DMS53 (cell line): ENCODE measurements at places on chromosomes 4 and X.
A peak's percentile ranks its signal among the peaks of the same experiment; 100 is the strongest.

GRCh38 chr4:94352163-94352562, 9.5 kb upstream of the HPGDS start:
- no peak for DNase-seq

- DNase-seq = peak; percentile 66
Observed at GRCh38 chrX:85375333-85375738, 4.1 kb downstream of the POF1B start.

DNA sequence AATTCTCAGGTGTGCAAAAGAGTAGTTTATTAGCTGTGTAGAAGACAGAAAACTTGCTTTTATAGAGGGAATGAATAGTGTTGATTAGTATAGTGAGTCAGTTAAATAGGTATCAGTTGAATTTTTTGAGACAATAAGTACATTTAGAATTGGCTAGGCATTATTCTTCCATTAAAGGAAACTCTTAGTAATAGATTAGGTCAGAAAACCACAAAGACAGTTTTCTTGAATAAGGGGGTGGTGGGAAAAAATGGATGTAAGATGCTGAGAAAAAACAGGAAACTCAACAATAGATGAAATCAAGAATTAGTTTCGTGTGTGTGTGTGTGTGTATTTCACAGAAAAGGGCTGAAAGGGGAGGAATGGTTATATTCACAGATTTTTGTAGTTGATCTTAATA, 16.8 kb downstream of the CD38 start:
- DNase-seq = no peak

GRCh38 chr4:3786196-3786869, 20.1 kb downstream of the ADRA2C start:
- peak; percentile 23 for DNase-seq

- DNase-seq = no peak
Observed at GRCh38 chr4:153010146-153010545, 74.0 kb downstream of the FHDC1 start.

DNA sequence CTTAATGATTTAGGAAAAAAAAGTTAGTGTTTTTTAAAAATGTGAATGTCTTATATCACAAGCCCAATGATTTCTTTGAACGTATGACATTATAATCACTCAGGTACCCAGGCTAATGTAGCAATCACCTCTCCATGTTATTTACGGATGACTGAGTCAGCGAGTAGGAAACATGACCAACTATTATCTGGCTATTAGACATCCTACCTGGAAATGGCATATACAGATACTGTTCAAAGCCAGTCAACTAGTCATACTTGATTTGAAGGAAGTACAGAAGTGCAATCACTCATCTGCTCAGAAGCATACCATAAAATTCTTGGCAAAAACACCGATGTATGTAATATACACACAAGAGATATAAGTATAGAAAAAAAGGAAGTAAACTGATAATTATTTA, 732.5 kb downstream of the ARAP2 start:
- DNase-seq = peak; percentile 62

- no peak for DNase-seq
Observed at GRCh38 chr4:119300101-119300978, 21.6 kb downstream of the FABP2 start.

DNA sequence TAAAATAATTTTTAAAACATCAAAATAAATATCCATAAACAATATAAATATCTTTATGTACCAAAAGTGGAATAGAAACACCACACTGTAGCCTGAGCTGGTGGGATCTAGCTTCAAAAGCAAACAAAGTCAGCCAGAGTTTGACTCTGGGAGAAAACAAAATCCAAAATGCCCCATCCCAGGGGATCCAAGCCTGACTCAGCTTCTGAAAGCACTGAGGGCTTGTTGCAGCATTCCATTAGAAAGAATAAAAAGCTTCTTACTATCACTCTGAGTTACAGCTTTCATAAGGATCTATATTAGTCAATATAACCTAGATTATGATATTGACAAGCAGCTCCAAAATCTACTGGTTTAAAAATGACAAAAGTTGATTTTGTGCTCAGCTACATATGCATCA, 149.7 kb upstream of the ANKRD50 start:
- DNase-seq = no peak

- DNase-seq = peak; percentile 55
Observed at GRCh38 chrX:78333521-78333920, 6.1 kb upstream of the CYSLTR1 start.

DNA sequence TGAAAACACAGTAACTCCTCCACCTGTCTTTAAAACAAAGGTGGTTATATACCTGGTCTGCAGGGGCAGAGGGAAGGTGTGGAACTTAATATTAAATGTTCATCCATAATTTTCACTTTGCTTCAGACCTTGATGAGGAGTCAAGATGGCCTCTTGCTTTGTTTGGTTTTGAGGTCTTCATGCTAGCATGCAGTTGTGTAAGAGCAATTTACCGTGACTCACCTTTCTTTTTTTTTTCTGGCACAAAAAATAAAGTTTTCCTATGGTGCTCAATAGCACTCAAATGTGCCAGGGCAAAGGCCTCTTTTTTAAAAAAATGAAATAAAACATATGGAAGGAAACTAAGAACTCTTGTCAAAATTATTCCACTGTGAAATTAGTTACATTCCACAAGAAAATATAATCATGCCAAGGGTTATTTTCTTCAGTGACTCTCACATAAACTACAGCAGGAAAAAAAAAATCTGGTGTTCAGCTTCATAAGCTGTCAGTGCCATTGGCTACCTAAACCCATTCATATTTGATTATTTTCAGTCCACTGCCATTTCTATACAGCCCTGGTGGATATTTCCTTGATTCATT, 128.2 kb downstream of the SLC7A11 start:
- peak; percentile 14 for DNase-seq

DNA sequence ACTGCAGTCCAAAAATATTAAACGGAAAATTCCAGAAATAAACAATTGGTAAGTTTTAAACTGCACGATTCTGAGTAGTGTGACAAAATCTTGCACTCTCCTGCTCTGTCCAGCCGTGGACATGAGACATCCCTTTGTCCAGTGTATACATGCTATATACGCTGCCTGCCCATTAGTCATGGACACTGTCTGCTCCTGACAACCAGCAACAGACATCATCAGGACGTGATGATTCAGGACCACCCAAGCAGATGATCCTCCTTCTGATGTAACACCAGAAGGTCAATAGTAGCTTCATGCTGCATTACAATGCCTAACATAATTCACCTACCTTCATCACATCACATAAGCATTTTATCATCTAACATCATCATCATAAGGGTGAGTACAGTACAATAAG, 36.3 kb downstream of the ATRX start:
- no peak for DNase-seq

DNA sequence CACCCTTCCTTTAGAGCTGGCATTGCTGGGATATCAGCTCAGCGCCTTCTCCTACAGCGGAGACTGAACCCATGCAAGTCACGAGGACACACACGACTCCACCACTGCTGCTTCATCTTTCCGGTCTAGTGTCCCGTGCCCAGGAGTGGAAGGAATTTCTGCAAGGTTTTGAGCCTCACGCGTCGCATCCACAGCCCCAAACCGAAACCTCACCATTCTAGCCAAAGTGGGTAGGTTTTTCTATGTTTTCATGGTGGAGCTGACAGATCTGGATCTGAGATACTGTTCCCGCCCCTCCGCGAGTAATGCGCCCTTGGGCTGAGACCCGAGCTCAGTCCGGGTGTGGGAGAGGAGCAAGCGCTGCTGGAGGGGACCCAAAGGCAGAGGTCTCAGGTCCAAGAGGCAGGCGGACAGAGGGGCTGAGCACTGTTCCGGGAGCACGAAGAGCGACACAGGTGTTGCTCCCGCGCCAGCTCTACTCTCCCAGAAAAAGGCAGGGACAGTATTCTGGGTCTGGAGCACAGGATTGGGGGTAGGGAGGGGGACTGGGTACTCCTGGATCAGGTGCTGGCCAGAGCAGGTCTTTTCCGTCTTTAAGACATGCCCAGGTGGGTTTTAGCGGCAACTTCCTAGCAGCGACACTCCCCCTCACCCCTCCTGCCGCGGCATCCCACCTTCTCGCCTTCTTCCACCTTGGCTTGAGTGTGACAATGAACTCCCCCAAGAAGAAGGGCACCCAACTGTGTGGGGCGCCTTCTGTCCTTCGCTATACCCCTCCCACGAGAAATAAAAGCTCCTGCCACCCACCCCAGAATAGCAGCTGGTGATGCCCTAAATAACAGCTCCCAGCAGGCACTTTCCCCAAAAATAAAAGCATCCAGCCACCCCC, 1.8 kb downstream of the EPHA5 start:
- peak; percentile 52 for DNase-seq

DNA sequence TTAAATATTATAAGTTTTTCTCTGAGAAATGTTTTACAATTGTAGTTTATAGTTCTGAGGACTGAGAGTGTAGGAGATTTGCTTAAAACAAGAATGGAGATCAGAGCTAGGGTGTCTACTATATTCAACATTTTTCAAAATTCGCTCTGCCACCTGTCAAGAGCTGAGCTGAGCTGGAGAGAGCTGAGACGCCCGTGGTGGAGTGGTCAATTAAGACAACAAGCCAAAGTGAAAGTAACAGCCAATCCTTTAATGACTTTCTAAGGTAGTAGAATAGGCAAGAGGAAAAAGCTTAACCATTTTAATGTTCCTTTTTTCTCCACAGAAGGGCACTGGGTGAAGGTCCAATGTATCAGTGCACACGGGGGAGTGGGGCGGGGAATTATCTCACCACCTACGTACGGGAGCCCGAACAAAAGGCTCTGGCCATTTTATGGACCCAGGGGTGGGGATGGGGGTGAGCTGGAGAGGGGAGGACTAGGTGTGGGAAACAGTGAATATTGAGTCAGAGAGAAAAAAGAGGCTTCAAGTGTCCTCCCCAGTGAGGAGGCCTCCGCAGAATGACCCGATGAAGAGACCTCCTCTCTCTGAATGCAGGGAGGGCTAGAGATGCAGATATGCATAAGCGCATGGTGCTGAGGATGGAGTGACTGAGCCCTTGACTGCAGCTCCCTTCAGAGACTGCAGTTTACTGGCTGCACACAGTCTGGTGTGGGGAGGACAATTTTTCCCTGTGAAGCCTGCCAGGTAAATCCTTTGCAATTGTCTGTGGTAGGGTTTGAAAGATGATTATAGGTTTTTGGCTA, 60.8 kb downstream of the SPCS3 start:
- DNase-seq = peak; percentile 9

DNA sequence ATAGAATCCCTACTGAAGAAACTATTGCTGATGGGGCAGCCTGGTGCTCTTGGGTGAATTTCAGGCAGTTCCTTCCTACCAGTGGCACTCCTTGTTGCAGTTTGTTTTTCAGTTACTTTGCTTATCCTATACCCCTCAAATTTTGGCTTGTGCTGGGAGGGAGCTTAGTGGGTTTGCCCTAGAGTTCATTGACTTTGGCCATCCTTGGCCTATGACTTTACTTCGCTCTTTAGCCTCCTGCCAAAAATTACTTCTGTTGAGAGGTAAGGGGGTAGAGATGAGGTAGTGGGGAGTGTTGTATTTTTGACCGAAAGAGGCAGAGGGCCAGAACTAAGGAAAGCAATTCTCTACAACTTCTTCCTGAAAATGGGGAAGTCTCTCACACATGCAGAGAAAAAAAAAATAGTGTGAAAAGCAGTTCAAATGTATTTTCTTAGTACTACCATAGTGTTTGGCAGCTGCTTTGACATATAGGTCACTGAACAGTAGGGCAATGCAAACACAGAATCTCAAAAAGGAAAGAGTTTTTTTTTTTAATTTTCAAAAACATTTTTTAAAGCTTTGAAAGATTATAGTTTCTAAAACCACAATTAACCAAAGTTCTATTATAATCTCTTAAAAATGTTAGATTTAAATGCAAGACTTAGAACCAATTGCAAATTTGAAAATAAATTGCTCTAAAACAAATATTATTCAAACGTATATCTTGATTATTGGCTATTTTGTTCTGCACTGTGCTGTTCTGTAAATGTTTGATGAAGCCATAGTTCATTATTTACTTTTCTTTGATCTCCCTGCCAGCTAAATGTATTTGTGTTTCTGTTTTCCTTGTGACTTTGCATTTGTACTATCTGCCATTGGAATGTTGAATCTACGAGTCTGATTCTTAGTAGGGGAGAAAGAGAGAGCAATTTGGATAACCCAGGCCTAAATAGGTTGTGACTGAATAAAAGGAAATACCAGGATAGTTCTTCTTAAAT, 73.6 kb downstream of the DCK start:
- DNase-seq = peak; percentile 76

DNA sequence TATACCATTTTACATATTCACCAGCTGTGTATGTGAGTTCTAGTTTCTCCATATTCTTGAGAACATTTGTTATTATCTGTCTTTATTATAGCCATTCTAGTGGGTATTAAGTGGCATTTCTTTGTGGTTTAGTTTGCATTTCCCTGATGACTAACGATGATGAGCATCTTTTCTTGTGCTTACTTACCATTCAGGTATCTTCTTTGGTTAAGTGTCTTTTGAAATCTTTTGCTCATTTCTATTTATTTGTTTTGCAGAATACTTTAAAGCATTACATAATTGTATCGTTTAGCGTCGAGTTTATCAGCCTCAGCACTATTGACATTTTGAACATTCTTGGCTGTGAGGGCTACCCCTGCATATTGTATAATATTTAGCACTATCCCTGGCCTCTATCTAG, 85.4 kb downstream of the FRMPD4 start:
- DNase-seq = peak; percentile 3

- no peak for DNase-seq
Observed at GRCh38 chr4:42425146-42426065, 28.1 kb downstream of the SHISA3 start.

- DNase-seq = peak; percentile 57
Observed at GRCh38 chr4:182022909-182023308, 220.3 kb upstream of the TENM3 start.

- DNase-seq = no peak
Observed at GRCh38 chr4:88616275-88617150, 24.2 kb downstream of the HERC3 start.

DNA sequence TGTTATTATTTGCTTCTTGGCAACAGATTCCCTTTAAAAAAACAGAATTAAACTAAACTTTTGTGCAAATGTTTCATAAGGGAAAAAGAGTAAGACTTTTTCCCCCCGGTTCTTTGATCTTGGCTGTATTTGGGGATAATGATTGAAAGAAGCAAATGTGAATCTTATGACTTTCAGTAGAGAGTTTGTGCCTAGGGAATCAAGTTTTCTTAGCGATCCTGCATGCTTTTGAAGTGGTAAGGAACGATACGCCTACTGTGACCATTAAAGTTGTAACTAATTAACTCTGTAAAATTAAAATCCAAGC, 9.0 kb downstream of the ATP10D start:
- no peak for DNase-seq

DNA sequence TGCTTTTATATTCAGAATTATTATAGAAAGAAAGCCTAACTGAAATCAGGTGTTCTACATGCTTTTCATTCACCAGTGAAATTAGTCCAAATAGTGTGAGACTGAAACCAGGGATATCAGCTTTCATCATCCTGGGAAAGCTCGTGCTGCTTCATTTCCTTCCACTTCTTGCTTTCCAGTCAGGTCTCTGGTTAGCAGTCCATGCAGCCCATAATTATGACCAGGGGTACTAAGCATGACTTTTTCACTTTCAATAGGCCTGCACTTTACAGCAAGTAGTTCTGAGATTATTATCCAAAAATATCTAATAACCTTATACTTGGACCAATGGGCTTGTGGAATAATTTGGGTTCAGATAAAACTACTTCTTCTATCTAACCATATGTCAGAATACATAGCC, 673.2 kb upstream of the MAGEB2 start:
- no peak for DNase-seq

- DNase-seq = no peak
Observed at GRCh38 chr4:80295336-80295735, 28.9 kb downstream of the FGF5 start.

- no peak for DNase-seq
Observed at GRCh38 chrX:40282946-40283660, 185.3 kb upstream of the BCOR start.
